ENCODE measurements at places on chromosomes 2 and 18.

GRCh38 chr18:25732862-25733261 lies 357.6 kb downstream of the SS18 start:
- DNase-seq: no peak

DNA sequence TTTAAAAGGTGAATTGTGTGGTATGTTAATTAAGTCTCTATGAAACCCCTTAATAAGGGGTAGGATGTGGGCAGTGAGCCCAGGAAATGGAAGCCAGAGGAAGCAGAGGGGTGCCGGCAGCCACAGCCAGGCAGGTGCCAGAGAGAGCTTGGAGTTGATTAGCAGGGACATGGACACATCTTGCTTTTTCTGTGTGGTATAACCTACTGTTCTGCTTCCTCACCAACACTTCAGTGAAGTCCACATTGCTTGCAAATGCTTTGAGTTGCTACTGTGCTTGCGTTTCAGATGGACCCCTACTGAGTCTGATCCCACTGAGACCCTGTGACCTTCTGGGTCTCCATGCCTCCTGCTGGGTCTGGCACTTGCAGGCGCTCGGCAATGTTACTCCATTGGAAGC lies 30.3 kb upstream of the ARHGEF4 start:
- no peak for DNase-seq

GRCh38 chr18:50334546-50335152 lies 40.2 kb upstream of the SKA1 start:
- no peak for DNase-seq

- no peak for DNase-seq
Observed at GRCh38 chr2:238123991-238124470, 14.4 kb upstream of the KLHL30 start.
